Activated CD4-positive, CD25-positive, alpha-beta regulatory T cell treated with anti-CD3 and anti-CD28 coated beads, Interleukin-2, amount 50 U/mL, for 72 hours (primary cell): ENCODE measurements at places on chromosomes 1 and 21.

GRCh38 chr1:152227310-152227928 is 3.4 kb upstream of the HRNR start:
- no peak for DNase-seq

- DNase-seq: peak; percentile 76
Observed at GRCh38 chr1:18951818-18952391, 4.6 kb downstream of the IFFO2 start.

DNA sequence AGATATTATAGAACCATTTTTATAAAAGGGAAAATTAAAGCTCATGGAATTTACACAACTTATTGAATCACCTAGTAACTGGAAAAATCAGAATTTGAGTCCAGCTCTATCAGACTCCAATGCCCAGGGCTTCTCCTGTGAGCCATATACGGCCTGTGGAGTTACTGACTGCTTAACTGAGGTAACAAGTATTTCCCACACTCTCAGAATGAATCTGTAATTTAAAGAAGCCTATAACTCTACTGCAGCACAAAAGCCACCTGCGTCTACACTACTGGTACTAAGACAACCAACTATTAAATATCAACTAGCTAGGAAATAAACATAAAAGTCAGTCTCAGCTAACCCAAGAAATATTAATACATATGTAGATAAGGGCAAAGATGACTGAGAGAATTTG is 29.4 kb downstream of the SMYD3 start:
- no peak for DNase-seq

DNA sequence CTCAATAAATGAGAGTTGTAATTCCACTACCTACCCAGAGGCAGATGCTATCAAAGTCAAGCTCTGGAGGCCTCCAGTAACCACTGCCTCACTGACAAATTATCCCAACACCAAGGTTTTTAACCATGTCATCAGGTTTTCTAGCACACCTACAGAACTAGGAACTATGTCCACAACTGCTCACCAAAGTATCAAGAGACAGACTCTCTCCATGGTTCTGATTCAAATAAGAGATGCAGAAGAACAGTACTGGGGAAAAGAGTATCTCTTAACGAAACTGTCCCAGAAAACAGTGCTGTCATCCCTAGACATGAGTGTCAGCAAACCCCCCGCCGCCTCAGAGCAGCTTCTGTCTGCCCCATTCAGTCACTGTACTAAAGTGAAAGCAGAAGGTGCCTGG is 301.7 kb downstream of the OMA1 start:
- no peak for DNase-seq

DNA sequence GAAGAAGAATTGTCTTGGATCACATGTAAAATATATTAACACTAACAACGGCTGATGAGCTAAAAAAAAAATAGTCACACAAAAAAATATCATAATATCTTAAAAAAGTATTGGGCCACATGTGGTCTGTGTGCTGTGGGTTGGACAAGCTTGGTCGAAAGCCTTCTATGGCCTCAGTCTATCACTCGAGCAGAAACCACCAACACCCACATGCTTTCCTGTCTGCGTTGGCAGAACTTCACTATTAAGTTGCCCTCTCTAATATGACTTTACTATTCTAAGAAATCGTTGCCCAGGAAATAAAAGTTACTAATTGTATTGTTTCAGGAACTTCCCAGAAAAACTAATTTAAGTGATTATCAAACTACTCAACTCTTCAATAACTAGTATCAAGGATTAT is 28.2 kb upstream of the ETS2 start:
- DNase-seq: no peak

- no peak for DNase-seq
Observed at GRCh38 chr1:106225403-106225802, 831.1 kb upstream of the PRMT6 start.

DNA sequence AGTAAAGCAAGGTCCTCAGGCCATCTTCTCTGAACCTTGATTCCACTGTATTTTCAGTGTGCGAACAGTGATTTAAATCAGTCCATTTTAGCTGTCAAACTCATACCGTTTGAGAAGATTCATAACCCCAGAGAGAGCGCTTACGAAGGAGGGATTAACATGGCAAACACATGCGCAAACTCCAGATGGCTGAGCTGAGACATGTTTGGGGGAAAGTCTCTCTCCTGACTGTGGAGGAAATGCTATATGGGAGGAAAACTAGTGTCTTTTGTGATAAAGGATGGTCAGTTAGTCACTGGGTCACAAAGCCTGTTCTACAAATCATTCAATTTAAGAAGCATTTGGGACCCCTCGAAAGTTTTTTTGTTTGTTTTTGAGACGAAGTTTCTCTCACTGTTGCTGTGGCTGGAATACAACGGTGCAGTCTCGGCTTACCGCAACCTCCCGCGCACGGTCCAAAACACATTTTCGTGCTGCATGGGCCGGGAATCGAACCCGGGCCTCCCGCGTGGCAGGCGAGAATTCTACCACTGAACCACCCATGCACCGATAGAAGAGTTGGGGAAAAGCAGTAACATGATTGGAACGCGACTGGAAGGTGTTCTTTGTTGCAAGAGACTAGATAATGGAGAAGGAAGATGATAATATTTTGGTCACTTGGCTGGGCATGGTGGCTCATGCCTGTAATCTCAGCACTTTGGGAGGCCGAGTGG is 58.4 kb upstream of the CXADR start:
- DNase-seq: peak; percentile 32

DNA sequence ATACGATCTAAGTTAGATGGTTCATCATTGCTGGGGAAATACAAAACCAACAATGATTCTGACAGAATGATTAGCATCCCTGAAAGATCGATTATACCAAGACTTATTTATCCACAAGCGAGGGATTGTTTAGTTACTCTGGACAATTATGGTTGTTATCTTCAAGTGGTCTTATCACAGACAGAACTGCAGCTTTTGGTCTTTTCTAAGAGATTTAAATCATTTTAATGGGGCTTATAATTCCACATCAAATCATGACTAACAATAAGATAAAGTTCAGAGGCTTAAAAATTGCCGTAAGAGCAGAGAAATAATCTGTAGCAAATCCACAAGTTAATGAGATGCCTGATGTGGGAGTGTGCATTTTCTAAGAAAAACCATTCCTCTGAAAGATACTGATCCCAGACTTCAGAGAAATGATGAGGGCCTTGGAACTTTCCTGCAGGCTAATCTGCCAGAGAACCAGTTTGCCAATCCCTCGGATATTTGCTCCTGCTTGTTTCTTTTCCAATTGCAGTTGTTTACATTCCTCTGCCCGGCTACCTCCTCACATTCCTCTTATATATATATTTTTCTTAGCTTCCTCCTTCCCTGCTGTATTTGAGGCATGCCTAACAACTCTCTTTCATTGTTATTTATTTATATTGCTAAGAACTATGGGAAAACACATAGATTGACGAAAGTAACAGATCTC is 134.8 kb downstream of the BACH1 start:
- DNase-seq: no peak

GRCh38 chr1:228404107-228404720 is 2.4 kb downstream of the TRIM11 start:
- DNase-seq: no peak

DNA sequence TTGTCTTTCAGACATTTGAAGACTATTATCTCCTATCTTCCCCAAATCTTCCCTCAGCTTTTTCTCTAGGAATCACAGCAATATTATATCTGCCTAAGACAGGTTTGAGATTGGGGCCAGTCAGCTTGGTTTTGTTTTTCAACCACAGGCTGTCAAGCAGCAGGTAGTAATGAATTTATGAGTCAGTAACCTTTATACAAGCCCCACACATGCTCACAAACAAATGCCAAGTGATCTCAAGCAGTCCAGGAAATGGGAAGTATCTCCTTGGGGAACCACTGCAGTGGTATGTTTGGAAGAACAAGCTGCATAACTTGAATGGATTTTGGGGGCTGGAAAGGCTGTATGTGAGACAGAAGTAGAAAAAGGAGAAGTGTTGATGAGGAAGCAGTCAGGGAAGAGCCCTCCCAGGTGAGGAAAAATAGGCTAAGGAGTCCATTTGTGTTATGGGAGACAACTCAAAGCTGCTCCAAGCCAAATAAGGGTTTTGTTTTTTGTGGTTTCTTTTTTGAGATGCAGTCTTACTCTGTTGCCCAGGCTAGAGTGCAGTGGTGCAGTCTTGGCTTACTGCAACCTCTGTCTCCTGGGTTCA is 2.1 kb downstream of the DHDDS start:
- DNase-seq: no peak

DNA sequence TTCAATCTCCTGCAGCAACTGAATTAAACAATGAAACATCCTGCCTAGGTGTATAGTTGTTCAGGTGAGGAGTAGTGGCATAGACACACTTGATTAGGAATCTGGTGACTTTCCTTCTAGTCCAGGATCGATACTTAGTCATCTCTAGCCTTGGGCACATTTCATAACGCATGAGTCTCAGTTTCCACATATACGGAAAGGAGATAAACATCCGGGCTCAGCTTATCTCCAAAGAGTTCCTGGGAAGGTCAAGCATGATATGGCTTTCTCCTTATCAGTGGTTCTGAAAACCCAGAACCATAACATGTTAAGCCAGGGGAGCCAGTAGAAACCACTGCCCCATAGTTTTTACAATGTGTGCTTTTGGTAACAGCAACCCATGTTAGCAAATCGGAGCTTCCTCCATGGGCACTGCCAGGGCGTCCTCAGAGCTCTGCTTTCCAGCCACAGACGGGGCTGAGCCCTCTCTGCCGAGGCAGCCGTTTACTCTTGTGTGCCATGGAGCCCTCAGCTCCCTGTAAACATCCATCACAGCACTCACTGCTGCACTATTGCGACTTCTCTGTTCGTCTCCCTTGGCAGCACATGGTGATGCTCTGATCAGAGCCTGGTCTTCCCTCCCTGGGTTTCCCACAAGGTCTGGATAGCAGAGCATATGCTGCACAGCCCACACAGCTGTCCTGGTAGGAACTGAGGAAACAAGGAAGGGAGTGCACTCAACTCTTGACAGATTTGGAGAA is 34.6 kb downstream of the RUNX1 start:
- no peak for DNase-seq

DNA sequence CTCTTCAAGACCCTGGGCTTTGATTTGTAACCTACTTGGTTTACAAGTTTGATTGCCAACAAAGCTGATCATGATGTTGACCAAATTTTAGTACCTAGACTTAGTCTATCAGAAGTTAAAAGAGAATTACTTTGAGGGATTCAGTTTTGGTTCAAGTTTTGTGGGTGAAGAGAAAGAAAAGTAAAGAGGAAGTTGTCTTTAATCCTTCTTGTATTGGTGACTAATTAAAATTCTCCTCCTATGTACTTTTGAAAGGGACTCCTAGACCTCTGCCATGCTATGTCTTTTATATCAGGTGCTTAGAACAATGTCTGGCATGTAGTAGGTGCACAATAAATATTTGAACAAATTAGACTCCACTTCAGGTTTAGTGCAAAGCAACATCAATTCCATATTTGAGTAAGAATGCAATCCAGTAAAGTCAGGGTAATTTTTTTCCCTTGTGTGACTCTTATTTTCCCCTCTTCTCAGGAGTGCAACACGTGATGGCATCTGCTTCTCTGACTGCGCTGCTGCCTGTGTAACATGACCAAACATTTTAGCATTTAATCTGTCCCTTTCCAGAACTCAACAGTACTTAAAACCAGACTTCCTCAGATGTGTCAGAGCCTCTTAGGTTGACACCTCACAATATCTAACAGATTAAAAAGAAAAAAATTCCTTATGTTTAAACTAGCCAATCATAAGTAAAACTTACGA is 41.1 kb upstream of the KCNQ4 start:
- no peak for DNase-seq

DNA sequence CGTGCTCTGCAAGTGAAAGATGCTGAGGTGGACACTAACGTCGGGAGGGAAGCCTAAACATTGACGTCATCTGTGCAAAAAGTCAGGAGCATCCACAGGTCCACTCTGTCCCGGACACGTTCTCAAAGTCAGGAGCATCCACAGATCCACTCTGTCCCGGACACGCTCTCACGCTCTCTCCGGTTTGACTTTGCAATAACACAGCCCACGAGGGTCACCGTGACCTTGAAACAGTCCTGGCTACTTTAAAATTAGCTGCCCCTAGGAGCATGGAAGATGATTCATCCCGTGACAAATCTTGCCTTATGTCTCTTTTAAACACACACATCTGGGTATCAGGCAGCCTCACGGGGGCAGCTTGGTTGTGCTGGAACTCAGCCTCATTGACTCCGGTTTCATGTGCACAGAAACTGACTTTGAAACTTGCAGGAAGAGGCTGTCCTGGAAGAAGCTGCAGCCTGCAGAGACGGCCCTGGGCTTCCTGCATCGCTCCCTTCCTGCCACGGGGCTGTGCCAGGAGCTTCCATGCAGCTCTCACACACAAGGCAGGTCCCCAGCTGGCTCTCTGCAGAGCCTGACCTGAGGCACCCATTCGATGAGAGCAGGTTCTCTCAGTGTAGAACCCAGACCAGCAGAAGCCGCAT is 18.1 kb upstream of the COL18A1 start:
- DNase-seq: no peak

- DNase-seq: no peak
Observed at GRCh38 chr1:229596925-229597699, 28.8 kb downstream of the TAF5L start.

DNA sequence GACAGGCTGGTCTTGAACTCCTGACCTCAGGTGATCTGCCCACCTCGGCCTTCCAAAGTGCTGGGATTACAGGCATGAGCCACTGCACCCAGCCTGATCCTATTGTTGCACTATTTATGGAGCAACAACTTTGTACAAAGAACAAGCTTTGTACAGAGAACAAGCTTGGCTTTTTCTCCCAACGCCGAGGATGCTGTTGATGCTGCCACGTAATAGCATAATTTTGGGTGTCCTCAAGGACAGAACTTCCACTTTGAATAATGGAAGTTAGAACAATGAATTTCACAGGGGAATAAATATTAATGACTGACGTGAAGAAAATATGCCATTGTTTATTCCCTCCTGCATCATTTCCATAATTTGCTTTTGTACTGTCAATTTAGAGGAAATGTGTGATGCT is 12.8 kb upstream of the RBP7 start:
- DNase-seq: no peak

DNA sequence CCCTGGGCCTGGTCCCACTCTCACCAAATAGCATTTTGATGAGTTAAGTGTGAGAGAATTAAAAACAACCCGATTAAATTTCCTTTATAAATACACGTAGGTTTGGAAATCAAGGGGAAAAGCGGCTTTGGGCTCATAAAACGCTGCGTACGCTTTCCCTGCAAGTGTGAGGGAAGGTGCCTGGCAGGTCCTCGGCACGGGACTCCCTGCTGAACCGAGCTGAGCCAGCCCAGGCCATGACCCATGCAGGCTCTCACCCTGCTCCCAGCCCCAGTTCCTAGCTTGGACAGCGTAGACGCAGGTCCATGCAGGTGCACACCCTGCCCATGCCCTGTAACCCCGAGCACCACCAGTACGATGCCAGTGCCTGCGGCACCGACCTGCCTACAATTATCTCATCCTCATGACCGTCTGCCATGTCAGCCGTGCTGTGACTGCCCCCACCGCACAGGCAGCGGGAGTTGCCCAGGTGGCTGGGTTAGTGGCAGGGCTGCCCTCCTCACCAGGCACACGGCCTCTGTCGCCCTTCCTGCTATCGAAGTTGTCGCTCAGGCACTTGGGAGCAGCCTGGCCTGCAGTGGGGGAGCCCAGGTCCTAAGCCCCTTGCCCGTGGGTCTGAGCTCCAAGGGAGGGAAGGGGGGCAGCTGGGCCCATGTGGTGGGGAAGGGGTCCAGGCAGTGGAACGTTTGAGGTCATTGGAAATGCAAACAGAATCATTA is 41.0 kb upstream of the ACTRT2 start:
- no peak for DNase-seq

GRCh38 chr21:31708541-31708940 is 23.4 kb downstream of the SCAF4 start:
- DNase-seq: no peak
